ENCODE measurements at places on chromosomes 6 and 20. TPM values are rescaled to one million over a fixed set of nuclear protein-coding genes. Genes with fewer than 3 reads are reported as not detected.
A peak's percentile ranks its signal among the peaks of the same experiment; 100 is the strongest.

The PSORS1C2 gene
- not detected for polyA plus RNA-seq

DNA sequence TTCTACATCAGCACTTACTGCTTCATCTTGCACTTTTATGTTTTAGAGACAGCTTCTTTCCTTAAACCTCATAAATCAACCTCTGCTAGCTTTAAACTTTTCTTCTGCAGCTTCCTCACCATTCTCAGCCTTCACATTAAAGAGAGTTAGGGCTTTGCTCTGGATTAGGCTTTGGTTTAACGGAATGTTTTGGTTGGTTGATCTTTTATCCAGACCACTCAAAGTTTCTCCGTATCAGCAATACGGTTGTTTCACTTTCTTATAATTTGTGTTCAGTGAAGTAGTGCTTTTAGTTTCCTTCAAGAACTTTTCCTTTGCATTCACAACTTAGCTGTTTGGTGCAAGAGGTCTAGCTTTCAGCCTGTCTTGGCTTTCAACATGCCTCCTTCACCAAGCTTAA is 40.4 kb downstream of the DNAAF9 start:
- no peak for DNase-seq

DNA sequence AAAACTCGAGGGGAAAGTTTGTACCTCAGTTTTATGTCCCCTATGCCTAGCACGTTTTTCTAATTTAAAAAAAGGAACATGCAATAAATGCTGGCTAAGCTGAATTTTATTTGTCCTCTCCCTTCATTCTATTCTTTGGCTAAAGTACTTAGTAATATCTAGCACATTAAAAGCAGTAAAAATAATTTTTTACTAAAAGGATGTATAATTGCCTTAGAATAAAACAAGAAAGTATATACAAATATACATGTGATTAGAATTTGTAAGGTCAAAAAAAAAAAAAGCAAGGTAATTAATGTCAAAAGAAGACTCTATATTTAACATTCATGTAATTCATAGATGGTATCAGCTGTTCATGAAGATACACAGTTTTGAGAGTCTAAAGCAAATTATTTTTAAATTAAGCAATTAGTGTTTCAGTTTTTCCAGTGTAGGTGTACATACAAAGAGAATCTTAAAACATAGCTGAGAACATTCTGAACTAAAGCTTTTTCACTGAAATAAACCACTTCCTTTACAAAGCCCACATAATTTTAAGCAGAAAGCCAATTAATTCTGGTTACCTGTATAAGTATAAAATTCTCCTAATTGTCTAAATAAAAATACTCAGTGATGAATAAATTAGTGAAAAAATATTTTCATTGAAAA is 32.4 kb downstream of the HBS1L start:
- DNase-seq, result no peak

DNA sequence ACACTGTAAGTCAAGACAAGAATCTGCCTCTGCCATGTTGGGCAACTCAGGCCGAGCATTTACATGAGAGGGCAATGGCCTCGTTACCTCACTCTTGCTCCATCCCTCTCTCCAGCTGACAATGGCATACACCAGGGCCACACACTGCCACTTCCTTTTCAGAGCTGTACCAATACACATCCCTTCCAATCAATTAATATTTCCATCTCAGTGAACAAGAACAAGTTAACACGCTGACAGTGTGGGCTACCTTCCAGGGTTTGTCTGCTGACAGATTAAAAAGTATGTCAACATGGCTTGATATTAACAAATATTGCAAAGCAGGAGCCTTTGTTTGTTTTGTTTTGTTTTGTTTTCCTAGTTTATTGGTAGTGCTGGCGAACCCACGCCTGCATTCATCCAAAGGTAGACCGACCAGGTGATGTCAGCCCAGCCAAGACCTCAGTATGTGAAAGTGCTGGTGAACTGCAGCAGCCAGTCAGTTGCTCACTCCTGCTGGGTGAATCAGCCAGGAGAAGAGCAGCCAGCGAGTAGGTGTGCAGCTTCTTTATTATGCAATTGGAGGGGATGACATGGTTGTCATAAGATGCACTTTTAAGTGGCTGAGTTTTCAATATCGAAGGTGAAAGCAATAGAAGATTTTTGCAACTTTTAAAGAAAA is 487.3 kb upstream of the JARID2 start:
- DNase-seq, result no peak

GRCh38 chr6:147132889-147133288 is 71.3 kb upstream of the STXBP5 start:
- no peak for DNase-seq

The NRSN1 gene
- polyA plus RNA-seq, result 0.26 TPM

The PACSIN1 gene
- polyA plus RNA-seq, result 0.51 TPM

DNA sequence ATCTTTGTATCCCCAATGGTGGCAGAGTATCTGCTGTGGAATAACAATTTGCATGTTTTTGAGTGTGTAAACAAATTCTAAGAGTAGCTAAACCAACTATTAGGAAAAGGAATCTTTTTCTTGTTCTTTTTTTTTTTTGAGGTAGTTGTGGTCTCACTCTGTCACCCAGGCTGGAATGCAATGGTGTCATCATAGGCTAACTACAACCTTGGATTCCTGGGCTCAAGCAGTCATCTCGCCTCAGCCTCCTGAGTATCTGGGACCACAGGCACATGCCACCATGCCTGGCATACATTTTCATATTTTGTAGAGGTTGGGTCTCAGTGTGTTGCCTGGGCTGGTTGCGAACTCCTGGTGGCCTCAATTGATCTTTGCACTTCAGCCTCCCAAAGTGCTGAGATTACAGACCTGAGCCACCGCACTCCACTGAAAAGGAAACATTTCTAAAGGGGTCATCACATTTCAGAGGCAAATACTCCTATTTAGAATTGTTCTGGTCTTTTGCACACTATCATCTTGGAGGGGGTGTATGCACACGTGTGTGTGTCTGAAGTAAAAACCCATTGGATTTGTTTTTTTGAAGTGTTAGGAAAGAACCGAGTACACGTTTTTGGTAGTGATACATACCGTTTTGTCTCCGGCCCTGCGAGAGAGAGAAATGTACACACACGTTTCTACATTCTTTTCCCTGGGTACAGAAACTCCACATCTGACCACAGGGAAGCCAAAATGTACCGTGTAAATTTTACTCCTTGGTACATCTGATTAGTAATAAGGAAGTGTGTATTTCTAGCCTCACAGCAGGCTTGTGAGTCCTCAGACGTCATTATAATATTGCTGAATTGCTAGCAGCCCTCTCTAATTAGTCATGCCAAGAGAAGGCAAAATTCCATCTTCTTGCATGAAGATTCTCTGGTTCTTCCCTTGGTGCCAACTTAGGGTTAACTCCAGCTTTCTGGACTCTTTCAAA is 183.6 kb downstream of the JARID2 start:
- no peak for DNase-seq

- DNase-seq, result no peak
These were observed 157.4 kb downstream of the TSHZ2 start for GRCh38 chr20:53129563-53129962.

DNA sequence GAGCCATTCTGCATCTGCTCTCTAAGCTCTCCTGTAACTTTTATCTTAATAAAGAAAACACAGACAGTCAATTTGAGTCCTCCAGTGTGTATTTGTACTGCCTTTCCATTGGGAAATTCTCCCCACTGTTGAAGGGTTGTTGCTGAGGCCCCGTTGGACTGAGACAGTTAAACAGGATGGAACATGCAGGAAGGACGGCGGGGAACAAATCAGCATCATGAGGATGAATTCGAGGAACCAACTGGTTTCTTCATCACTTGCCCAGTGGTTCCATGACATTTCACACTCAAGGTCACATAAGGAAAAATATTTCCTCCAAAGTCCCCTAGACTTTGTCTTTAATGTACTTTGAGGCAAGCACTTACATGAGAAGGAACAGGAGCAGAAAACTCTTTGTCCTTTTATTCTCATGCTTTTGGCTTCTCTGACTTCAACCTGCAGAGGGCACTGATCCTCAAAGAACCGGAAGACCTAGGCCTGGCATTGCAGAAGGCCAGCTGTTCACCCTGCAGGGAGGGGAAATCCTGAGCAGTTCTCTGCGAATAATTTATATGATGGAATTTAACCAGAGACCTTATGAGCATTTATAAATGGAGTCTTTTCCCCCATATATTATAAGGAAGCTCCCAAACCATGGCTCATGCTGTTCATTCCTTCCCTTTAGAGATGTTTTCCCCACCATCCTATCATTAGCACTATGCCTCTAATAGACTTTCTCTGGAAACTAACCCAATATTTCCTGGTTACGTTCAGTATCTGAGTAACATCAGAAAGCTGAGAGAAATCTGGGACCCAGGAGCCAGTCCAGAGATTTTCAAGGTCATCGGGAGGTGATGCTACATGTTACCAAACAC is 55.2 kb upstream of the ADGRF1 start:
- DNase-seq, result no peak

GRCh38 chr6:151384151-151384550 is 7.2 kb downstream of the ZBTB2 start:
- no peak for DNase-seq

DNA sequence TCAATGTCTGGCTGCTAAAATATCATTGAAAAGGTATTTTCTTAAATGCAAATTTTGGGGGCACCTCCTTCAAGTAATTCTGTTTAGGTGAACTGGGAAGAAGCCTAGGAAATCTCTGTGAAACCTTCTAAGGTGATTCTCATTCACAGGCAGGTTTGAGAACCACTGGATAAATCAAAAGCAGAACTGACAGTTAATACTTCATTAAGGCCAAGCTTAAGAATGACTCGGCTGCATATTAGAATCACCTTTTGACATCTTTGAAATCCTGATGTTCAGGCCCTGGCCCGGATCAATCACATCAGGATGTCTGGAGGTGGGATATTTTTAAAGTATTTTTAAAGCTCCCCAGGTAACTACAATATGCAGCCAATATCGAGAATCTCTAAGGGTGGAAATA is 50.6 kb downstream of the FKBP1C start:
- DNase-seq, result no peak

- no peak for DNase-seq
These were observed 197.4 kb upstream of the KCNG1 start for GRCh38 chr20:51220293-51220706.

The HLA-DPA1 gene
- polyA plus RNA-seq, result 30.3 TPM

GRCh38 chr6:84453499-84453898 is 226.1 kb upstream of the CEP162 start:
- DNase-seq, result no peak

DNA sequence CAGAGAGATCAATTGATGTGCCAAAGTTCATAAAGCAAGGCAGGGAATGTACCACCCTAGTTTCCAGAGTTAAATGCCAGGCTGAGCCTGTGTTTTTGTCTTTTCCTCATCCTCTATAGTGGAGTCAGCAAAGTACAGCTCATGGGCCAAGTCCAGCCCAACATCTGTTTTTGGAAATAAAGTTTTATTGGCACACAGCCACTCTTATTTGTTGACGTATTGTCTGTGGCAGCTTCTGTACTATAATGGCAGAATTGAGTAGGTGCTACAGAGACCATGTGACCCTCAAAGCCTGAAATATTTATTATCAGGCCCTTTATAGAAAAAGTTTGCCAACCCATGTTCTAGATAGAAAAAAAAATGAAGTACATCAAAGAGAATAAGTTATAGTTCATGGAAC is 187.0 kb downstream of the TSHZ2 start:
- DNase-seq, result peak; percentile 37

GRCh38 chr6:44933108-44933507 is 395.0 kb upstream of the RUNX2 start:
- no peak for DNase-seq

GRCh38 chr6:33118525-33119123 is 42.8 kb downstream of the HLA-DPB1 start:
- peak; percentile 54 for DNase-seq

- DNase-seq, result no peak
These were observed 24.2 kb downstream of the LRRC1 start for GRCh38 chr6:53818858-53819609.

DNA sequence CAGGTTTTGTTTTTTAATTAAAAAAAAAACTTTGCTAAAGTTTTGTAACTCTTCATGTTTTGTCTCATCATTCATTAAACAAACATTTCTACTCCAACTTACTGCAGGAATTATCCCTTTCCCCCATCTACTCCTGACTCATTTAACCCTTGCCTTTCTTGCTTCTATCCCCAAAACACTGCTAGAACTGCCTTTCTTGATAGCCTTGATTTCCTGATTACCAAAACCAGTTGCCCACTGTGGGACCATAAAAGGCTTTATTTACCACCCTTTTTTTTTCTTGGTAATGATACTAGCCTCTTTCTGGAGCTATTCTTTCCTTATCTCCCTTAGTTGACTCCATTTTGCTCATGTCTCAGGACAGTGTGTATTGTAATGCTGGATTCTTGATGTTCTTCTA is 15.3 kb downstream of the AFDN start:
- no peak for DNase-seq

DNA sequence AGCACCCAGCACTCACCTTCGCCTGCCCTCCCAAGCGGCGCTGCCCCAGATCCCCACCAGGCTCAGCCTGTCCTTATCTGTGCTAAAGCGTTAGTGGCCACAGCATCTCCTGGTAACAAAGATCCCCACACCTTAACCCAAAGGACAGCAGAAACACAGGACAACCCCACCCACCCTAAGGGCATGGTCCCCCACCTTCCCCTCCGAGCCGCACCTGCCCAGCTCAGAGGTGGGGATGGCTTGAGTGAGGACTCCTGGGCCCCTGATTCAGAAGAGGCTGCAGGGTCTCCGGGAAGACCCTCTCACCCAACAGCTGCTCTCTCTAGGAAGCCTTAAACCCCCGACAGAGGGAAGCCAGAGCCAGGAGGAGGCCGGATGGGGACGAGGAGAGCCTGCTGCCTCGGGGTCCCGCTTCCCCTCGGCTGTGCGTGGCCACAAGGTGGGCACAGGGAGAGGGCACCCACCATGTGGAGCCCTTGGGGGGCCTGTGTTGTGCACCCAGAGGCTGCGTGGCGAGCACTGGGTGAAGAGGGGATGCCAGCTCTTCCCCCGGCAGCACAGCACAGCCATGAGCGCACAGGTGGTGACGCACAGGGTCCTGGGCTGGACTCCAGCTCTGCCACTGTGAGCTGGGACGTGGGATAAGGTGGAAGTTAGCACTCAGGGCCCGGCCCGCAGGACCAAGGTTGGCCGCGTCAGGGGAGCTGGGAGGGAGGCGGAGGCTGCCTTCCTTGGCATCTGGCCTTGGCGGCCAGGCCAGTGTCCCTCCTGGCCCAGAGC is 31.9 kb upstream of the MRGBP start:
- no peak for DNase-seq

DNA sequence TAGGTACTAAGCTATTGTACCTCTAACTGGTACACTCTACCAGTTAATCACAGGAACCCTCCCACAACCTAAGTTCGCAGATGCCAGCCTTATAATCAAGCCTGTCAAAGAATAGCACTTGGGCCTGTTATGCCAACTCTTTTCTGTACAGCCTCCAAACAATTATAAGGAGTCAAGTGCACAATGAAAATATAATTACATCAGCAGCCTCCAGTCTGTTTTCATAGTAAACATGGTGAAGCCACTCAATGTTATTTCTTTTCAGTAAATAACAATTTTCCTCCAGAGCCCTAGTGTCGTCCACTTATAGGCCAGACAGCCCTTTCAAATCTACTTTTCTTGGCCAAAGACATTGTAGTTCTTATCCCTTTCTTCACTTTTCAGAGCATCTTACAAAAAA is 82.7 kb upstream of the CARMIL1 start:
- no peak for DNase-seq

The MUC21 gene
- 0.05 TPM for polyA plus RNA-seq

DNA sequence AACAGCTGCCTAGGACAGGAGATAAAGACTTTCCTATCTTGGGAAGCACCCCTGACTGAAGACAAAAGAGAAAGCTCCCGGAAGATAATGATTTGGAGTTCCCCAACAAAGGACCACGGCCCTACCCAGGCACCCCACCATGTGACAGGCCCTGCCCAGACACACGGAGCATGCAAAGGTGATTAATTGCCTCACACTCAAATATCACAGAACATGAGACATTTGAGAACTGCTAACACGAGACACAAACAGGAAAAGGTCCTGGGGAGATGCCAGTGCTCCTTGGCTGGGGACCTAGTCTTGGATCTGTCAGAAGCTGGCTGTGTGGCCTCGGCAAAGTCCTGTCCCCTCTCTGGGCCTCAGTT is 82.5 kb upstream of the PTPN1 start:
- no peak for DNase-seq

Data from left lung (tissue), 14 donors.